Colonic mucosa (tissue), 4 donors: ENCODE measurements at places on chromosomes 6 and 20. TPM values are rescaled to one million over a fixed set of nuclear protein-coding genes. Genes with fewer than 3 reads are reported as not detected.
A peak's percentile ranks its signal among the peaks of the same experiment; 100 is the strongest.

The MYMX gene
- total RNA-seq, result not detected

The MED20 gene
- 22.9 TPM for total RNA-seq

The SLC17A9 gene
- total RNA-seq, result 23.1 TPM

The PHACTR3 gene
- total RNA-seq, result 0.53 TPM

The SLC17A3 gene
- total RNA-seq, result not detected

The PHF20 gene
- total RNA-seq, result 25.5 TPM

DNA sequence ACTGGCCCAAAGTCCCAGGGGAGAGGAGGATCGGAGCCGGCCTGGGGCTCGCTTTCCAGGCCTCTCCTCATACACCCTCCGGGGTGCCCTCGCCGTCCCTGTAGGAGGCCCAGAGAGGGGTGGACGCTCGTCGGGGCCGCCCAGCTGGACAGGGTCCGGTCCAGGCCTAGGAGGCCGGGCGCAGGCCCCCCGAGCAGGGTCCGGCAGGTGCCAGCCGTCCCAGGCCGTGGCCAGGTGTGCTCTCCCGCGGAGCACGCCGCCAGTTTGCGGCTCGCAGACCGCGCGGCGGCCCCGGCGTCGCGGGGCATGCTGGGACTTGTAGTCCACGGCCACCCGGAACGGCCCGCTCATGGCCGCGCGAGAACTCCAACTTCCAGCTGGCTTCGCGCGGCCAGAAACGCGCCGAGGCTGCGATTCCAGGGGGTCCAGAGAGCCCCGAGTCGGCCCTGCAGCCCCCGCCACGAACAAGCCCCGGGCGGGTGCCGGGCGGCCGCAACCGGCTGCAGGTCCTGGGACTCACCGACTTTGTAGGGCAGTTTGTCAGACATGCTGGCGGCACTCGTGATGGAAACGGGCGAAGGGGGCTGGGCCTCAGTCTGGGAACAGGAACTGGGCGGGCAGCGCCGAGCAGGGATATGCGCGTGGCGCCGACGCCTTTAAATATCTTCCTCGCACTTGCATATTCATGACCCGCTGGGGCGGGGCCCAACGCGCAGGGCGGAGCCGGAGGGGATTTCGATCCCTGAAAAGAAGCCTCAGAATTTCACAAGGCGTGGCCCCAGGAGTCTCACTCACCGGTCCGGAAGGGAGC lies at the start of gene AHCY:
Gene AHCY, minus strand, starts transcription at position 633 of the 811 bp plus-strand sequence. Its CDS starts 85 bp downstream, at position 548.
- DNase-seq, result peak; percentile 99

- DNase-seq, result no peak
These were observed 66.7 kb upstream of the TSHZ2 start for GRCh38 chr20:52905241-52905994.

DNA sequence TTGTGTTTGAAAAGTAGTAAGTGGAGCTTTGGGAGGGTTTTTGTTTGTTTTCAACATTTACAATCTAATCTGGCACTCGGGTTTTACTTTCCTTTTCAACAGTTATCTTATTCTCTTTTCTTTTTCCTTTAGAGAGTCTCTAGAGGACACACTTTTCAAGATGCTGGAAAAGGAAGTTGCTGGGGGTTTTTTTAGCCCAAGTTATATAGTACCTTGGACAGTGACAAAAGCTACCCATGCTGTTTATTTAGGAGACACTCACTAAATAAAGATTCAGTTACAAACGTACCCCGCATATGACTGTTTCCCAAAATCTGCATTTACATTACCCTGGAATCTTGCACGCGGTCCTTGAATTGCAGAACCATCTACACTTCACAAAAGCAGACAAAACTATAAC lies 78.8 kb downstream of the MAP7 start:
- no peak for DNase-seq

GRCh38 chr20:59395729-59396128 lies 95.3 kb downstream of the EDN3 start:
- DNase-seq, result no peak

GRCh38 chr6:24009319-24009718 lies 116.7 kb upstream of the NRSN1 start:
- DNase-seq, result no peak

- DNase-seq, result no peak
These were observed 22.9 kb downstream of the DNAJC5 start for GRCh38 chr20:63917811-63918210.

DNA sequence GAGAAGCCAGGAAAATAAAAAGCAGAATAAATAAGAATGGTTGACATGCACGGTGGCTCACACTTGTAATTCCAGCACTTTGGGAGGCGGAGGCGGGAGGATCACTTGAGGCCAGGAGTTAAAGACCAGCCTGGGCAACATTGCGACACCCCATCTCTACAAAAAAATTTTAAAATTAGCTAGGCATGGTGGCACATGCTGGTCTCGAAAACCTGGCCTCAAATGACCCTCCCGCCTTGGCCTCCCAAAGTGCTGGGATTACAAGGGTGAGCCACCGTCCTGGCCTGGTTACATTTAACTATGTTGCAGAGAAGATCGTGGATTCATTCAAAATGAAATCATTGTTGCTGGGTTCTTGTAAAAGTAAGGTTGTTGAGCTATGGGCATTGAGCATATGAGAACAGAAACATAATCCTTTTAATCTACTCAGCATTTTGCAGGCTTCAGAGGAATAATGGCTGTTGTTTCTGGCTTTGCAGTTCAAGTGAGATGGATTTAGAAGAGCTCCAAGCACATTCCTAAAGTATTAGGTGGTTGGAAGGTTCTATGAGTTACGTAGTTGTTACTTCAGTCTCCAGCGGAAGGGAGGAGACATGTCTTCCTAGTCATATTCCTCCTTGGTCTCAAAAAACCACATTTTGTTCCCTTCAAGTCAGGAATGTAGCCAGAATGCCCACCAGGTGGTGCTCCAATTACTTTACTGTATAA lies 45.6 kb upstream of the RAB23 start:
- DNase-seq, result peak; percentile 62

- no peak for DNase-seq
These were observed 435.7 kb upstream of the FKBP1C start for GRCh38 chr6:62775427-62776022.

DNA sequence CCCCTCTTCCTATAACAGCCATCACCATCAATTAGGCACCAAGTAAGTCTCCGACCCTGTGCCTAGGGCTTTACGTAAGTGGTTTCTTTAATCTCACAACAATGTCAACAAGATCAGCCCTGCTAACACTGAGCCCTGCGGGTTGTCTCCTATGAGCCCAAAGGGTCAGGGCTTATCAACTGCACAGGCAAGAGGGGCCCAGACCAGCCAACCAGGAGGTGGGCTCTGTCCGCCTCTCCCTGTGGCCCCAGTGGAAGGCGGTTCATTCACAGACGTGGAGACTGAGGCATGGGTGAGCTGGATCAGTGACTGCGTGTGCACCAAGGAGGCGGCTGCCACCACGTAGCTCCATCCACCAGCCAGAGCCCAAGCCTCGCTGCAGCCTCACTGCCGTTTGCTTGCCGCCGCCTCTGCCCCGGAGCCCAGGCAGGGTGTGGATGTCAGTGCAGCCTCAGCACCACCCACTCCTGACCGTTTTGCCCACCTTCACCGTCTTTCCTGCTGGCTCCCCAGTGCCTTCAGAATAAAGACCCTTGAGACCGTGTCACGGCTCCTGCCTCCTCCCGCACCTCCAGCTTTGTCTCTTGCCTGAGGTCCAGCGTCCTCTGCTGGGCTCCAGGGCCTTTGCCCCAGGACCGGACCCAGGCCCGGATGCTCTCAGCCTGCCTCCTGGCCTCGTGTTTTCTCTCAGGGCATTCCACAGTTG lies 78.7 kb downstream of the DLL1 start:
- DNase-seq, result peak; percentile 11

DNA sequence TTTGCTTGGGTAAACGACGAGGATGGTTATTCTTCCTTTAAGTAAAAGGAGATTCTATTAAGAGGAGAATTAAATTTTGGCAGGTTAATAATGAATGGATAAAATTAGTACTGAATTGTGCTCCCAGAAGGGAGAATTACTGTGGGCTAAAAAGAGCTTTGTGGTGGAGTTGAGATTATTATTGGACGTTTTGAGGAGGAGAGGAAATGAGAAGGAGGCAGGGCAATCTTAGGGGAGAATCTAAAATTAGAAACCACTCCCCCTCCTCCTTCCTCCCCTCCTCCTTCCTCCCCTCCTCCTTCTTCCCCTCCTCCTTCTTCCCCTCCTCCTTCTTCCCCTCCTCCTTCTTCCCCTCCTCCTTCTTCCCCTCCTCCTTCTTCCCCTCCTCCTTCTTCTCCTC lies 331.8 kb downstream of the PRL start:
- DNase-seq, result no peak

GRCh38 chr6:57027301-57027700 lies 19.2 kb upstream of the KIAA1586 start:
- DNase-seq, result no peak

GRCh38 chr6:109243863-109244825 lies 138.1 kb downstream of the CD164 start:
- no peak for DNase-seq
